Calu3 (cell line): ENCODE measurements at places on chromosomes 7 and 10. TPM values are rescaled to one million over a fixed set of nuclear protein-coding genes. Genes with fewer than 3 reads are reported as not detected.

GPR146 gene
- 0.66 and 1.8 TPM in 2 replicates for total RNA-seq

VSTM4 gene
- total RNA-seq, result not detected in 2 replicates

IFIT5 gene
- total RNA-seq, result 13.8 and 23.5 TPM in 2 replicates

MXI1 gene
- 8.1 and 8.4 TPM in 2 replicates for total RNA-seq

SYT15B gene
- 0.21 and 0.24 TPM in 2 replicates for total RNA-seq

C10orf67 gene
- 0.44 and 0.45 TPM in 2 replicates for total RNA-seq

RSPH10B2 gene
- total RNA-seq, result 0.29 and 0.71 TPM in 2 replicates

TUBB8 gene
- total RNA-seq, result 0.34 TPM in 1 of 2 replicates, not detected in the other

FAM149B1 gene
- 27.0 and 31.5 TPM in 2 replicates for total RNA-seq

ENO4 gene
- 0.12 TPM in 1 of 2 replicates, not detected in the other for total RNA-seq

KLF14 gene
- 0.17 TPM in 1 of 2 replicates, not detected in the other for total RNA-seq

CUEDC2 gene
- 38.1 and 43.8 TPM in 2 replicates for total RNA-seq

LFNG gene
- total RNA-seq, result 46.8 and 59.1 TPM in 2 replicates

SRRM3 gene
- 0.21 TPM in 1 of 2 replicates, not detected in the other for total RNA-seq

SFTPA1 gene
- not detected in 2 replicates for total RNA-seq

CCDC172 gene
- not detected in 2 replicates for total RNA-seq

FAM25A gene
- total RNA-seq, result not detected in 2 replicates

SLC18A3 gene
- not detected in 2 replicates for total RNA-seq

IFIT2 gene
- 40.8 and 139 TPM in 2 replicates for total RNA-seq
